Stimulated activated CD8-positive, alpha-beta memory T cell treated with anti-CD3 and anti-CD28 coated beads, Interleukin-4, amount 100 ng/mL, for 1 hour (primary cell): ENCODE measurements at places on chromosomes 4 and X.

- DNase-seq: no peak
Observed at GRCh38 chrX:96372313-96373046, 312.2 kb upstream of the DIAPH2 start.

DNA sequence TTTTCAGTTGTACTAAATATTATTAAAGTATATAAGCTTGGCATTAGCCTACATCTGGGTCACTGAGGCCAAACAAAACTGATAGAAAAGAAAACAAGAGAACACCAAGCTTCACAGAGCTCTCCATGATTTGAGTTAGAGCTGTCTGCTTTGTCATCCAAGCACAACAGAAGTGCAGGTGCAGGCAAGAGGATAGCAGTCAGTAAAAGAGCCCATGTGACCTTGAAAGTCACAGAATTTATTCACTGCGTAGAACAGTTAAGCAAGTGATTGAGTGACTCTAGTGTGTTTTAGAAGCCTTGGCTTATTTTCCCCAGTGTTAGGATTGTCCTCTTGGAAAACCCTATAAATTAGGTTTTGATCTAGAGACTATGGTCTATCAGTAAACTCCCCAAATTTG is 49.4 kb upstream of the PRDM5 start:
- no peak for DNase-seq

GRCh38 chr4:64682946-64683345 is 273.7 kb upstream of the TECRL start:
- DNase-seq: no peak

DNA sequence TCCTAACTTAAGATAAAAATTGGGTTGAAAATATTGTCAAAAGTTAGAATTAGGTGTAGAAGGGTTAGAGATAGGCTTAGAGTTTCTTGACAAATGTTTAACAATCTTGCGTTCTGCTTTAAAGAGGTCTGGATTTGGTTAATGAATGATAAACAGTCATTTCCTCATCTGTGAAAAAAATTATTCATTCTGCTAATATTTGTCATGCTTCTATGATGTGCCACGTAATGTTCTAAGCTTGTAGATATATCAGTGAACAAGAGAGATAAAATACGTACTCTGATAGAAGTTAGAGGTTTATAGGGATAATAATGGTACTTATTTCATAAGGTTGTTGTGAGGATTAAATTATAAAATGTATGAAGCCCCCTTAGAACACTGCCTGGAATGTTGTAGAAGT is 443.0 kb upstream of the GALNT7 start:
- DNase-seq: no peak

GRCh38 chr4:1348014-1348513 is 1.1 kb downstream of the UVSSA start:
- no peak for DNase-seq

- DNase-seq: no peak
Observed at GRCh38 chrX:72125331-72126047, 6.2 kb downstream of the RTL5 start.

DNA sequence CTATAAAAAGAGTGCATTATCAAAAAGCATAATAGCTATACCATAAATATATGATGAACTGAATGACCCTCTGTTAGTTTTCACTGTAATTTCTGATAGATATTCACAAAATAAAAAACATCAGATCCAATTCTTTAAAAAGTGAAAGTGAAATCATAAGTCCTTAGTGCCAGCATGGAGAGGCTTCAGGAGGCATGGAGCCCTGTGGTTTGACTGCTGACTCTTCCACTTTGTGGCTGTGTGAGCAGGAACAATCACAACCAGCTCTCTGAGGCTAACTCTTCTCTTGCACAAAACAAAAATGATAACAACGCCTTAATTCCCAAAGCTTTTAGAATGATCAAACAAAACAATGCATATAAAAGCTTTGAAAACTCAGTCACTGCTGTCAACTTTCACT is 1143.9 kb downstream of the PDHA2 start:
- no peak for DNase-seq

DNA sequence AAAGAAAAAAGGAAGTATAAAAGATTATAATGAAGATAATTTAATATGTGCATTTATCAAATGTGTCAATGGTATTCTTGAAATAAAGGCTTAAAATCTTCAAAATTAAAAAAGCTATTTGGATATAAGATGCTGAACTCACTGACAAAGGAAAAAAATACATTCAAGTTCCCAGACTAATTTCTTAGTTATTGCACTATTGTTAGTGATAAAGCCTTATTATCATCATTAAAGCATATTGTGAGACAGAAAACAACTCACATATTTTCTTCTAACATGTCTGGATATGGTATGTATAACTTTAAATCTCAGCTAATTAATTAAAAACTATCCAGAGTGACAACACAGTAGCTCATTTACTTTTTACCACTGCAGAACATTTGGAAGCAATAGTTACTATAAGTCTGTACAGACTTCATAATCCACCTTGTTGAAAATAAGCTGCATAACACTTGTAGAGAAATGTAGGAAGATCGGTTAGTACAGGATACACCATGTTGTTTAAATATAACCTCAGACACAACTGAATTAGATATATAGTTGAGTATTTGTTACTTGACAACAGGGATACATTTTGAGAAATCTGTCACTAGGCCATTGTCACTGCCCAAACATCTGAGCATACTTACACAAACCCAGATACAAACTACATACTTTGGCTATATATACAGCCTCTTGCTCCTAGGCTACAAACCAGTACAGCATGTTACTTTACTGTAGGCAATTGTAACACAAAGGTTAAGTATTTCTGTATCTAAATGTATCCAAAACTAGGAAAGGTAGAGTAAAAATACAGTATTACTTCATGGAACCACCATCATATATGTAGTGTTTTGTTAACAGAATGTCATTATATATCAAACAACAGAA is 12.8 kb upstream of the FAM200B start:
- no peak for DNase-seq

DNA sequence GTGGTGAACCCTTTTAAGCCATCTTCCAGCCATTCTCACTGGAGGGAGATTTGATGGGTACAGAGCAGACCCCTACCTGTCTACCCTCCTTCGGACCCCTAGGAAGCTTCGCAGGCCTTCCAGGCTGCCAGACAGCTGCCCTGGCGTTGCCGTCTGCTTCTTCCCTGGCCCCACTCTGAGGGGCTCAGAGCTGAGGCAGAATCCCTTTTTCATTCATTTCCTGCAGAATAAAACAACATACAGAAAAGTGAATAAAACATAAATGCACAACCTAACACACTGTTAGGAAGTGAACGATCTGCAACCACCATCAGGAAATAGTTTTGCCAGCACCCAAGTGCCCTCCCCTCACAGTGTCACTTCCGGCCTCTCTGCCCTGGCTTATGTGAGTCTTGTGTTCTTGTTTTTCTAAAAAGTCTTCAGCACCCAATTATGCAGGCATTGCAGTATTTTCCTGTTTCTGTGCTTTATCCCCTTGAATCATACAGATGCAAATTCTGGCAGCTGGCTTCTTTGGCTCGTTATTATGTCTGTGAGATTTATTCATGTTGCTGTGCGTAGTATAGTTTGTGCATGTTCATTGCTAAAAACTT is 5.6 kb upstream of the ADD1 start:
- peak; percentile 58 for DNase-seq

GRCh38 chr4:112029771-112030171 is 115.5 kb upstream of the FAM241A start:
- DNase-seq: no peak

DNA sequence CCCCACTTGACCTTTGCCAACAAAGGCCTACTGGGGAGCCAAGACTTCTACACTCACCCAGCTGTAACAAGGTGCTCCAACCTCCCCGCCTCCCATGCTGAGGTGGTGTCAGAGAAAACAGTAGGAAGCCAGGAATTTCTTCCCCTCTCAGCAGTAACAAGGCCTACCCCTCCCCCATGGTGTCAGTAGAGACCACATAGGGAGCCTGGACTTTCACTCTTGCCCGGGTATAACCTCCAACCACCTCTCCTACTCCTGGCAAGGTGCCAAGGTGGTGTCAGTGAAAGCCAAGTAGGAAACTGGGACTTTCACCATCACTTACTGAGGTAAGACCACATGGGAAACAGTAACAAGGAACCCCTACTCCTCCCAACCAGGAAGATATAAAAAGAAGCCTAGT is 93.1 kb downstream of the SLC16A2 start:
- no peak for DNase-seq

- no peak for DNase-seq
Observed at GRCh38 chrX:1595711-1596060, 4.3 kb downstream of the AKAP17A start.

GRCh38 chrX:43646800-43647199 is 9.3 kb upstream of the MAOA start:
- DNase-seq: no peak

DNA sequence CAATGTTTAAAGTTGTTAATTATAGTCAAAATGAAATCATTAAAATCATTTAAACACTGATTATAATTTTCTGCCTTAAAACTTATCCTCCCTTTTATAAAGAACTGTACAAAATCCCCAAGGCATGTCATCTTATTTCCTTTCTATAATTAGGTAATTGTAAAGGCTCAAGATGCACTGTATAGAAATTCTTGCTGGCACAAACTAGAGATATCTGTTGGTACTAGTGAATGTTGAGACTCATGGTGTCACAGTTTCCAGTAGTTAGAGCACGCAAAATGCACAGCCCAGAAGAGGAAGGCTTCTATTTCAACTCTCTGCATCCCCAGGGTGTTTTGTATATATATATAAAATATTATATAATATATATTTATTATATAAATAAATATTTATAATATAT is 22.7 kb upstream of the PLA2G12A start:
- no peak for DNase-seq

DNA sequence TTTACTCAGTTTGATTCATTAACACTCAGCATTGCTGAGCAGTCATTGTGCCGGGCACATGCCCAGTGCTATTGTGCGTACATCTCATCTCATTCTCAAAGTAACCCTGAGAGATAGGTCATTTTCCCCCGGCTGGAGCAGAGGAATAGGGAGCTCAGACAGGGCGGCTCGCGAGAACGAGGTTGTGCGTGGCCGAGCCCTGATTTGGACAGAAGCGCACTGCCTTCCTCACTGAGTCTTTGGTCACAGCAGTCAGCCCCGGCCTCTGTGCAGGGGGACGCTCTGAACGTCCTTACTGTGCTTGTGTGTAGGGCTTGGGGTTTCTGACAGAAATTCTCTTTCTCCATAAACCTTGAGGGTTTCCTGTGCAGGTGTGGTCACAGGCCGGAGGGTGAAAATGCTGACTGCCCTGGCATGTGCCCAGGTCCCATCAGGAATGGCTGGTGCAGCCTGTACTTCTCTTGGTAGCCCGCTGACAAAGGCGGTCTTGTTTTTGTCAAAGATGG is 39.5 kb downstream of the NOP14 start:
- DNase-seq: no peak

- DNase-seq: no peak
Observed at GRCh38 chrX:55919367-55920221, 202.0 kb downstream of the RRAGB start.

DNA sequence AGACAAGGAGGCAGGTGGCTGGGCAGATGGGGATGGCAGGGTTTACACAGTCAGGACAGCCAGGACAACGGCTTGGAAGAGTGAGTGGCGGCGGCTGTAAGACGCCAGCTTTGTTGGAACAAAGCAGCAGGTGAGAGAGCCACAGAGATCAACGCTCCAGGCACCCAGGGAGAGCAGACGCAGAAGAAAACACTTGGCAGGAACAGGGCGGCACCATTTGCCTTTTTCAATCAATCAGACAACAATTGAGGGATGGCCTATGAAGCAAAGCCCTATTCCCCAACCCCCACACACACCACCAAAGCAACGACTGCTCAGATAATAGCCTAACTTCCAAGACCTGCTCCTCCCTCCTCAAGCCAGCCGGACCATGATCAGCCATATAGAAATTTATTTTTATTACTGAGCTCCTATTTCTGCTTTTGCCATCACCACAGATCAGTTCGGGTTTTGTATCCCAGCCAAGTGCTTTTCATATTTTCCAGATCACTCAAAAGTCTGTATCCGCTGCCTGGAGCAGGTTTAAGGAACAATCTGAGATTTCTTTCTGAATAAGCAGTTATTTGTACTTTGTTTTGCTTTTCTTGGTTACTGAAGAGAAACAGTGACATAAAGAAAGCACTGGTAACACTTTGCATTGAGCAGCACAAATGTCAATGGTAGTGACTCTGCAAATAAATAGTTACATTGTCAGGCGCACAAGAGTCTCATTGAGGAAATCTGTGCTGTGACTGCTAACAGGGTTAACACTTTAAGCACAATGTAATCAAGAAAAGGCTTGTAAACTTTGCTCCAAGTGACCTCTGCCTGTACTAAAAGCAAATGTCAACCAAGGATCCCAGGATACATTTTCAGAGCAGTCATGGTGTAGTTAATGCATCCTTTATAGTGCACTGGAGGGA is 81.8 kb upstream of the RBPJ start:
- no peak for DNase-seq

DNA sequence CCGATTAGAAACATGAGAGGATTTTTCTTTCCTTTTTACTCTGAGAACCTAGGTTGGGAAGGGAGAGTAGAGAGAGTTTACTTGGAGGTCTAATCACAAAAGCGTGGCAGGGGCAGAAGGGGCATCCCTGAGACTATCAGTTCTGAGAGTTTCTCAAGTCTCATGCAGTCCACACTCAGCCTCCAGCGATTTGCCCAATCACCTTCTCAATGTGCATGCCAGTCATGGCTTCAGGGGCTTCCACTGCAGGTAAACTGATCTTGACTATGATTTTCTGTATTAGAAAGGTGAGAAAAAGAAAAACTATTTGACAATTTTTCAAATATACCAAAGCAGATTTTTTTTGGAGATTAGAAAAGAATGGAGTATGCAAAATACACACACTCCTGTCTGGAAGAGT is 617.1 kb upstream of the ZFP42 start:
- no peak for DNase-seq

GRCh38 chrX:35786271-35786670 is 11.9 kb upstream of the MAGEB16 start:
- DNase-seq: no peak

DNA sequence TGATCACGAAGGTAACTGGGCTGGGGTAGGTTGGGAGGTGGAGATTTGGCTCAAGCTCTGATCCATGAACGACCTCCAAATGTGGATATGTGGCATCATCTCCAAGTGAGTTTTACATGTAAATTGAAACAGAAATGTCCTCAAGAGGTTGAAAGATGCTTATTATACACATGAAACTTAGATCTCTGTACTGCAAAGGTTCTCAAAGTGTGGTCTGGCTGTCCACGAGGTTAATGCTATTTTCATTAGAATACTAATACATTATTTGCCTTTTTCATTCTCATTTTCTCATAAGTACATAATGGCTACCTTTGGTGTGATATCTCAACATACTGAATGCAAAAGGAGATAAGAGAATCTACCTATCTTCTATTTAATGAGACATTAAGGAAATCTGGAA is 198.2 kb downstream of the RASL11B start:
- no peak for DNase-seq

GRCh38 chrX:143781103-143781502 is 60.6 kb upstream of the SPANXN2 start:
- no peak for DNase-seq

- no peak for DNase-seq
Observed at GRCh38 chr4:56979421-56980072, 851 bp downstream of the POLR2B start.

- no peak for DNase-seq
Observed at GRCh38 chr4:163048447-163048846, 118.2 kb downstream of the NAF1 start.

GRCh38 chr4:52572936-52573485 is 86.1 kb downstream of the USP46 start:
- DNase-seq: no peak

- DNase-seq: no peak
Observed at GRCh38 chrX:131837325-131837724, 185.8 kb upstream of the STK26 start.

GRCh38 chr4:145828802-145829485 is 109.7 kb downstream of the ZNF827 start:
- no peak for DNase-seq

GRCh38 chr4:88008122-88008742 is 797 bp downstream of the PKD2 start:
- no peak for DNase-seq
